Esophagus squamous epithelium (tissue), 5 donors: ENCODE measurements at places on chromosomes 6 and 20.

DNA sequence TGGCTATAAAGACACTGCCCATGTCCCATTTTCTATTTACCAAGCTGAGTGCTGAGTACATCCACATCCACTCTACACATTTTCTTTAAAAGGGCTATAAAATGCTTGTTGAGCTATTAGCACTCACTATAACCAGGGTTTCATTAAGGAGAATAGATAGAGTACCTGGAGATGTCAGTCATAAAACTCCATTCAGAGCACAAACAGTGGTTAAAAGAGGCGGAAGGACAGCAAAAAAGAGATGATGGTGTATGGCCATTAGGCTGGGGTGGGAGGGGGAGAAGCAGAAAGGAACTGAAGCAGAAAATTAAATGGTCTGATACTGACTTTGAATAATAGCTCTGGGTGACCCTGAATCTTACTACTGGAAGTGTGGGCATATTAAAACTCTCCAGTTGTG, 609.9 kb upstream of the MAP3K7 start:
- H3K27ac ChIP-seq = no peak overlapping the region
- H3K36me3 ChIP-seq = no peaks in the 10 kb centered on the region
- H3K27me3 ChIP-seq = no peaks in the 10 kb centered on the region
- no peak overlapping the region for H3K4me3 ChIP-seq

DNA sequence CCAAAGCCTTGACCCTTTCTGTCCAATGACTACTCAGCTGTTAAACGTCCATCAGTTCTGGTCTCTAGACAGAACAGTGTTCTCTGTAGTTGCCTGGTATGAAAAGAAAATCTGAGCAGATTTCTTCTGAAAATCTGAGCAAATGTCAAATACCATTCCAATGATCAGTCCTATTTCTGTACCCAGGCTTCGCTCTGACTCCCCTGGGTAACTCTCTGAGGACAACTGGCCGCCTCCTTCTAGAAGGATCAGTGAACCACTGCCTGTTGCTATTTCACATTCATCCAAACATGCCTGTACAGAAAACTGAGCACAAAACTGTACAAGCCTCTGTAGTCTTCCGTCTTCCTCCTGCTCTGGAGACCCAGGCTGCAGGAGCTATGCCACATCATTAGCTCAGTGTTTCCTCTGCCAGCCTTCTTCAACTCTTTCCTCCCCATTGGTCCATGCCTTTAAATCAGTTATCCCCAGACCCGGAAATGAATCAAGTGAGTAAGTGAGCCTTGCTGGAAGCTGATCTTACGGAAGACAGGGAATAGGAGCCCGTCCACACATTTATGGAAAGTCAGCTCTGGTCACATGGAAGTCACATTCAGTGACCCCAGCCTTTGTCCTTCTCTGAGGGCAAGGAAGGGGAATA, 63.3 kb downstream of the DAAM2 start:
- H3K27ac ChIP-seq = peak overlapping the region; percentile 72
- DNase-seq = no peak
- no peaks in the 10 kb centered on the region for H3K36me3 ChIP-seq
- H3K4me1 ChIP-seq = no peaks in the 10 kb centered on the region

GRCh38 chr6:111171577-111172400, 84.5 kb downstream of the SLC16A10 start:
- H3K27ac ChIP-seq = no peak overlapping the region
- no peaks in the 10 kb centered on the region for H3K36me3 ChIP-seq
- H3K4me3 ChIP-seq = no peak overlapping the region
- DNase-seq = no peak

- H3K4me3 ChIP-seq = no peak overlapping the region
- H3K4me1 ChIP-seq = no peaks in the 10 kb centered on the region
- H3K36me3 ChIP-seq = no peaks in the 10 kb centered on the region
- no peak overlapping the region for H3K27ac ChIP-seq
- no peak for DNase-seq
- no peaks in the 10 kb centered on the region for H3K27me3 ChIP-seq
Measured at GRCh38 chr6:107264357-107264840, 149.1 kb upstream of the BEND3 start.

GRCh38 chr20:21901470-21902275, 196.2 kb downstream of the PAX1 start:
- H3K27ac ChIP-seq = no peak overlapping the region
- no peak for DNase-seq
- no peaks in the 10 kb centered on the region for H3K27me3 ChIP-seq
- no peak overlapping the region for H3K4me3 ChIP-seq

GRCh38 chr6:12602951-12603672, 113.5 kb upstream of the PHACTR1 start:
- H3K27ac ChIP-seq = peak overlapping the region; percentile 22
- no peaks in the 10 kb centered on the region for H3K27me3 ChIP-seq
- H3K36me3 ChIP-seq = no peaks in the 10 kb centered on the region

GRCh38 chr6:147285087-147285855, 81.1 kb downstream of the STXBP5 start:
- no peak for DNase-seq
- H3K4me3 ChIP-seq = no peak overlapping the region
- H3K4me1 ChIP-seq = peaks cover 5% of the 10 kb centered on the region
- no peak overlapping the region for H3K27ac ChIP-seq

GRCh38 chr20:38843346-38843745, 37.8 kb downstream of the PPP1R16B start:
- no peaks in the 10 kb centered on the region for H3K4me1 ChIP-seq
- no peak for DNase-seq
- no peak overlapping the region for H3K4me3 ChIP-seq
- no peak overlapping the region for H3K27ac ChIP-seq

DNA sequence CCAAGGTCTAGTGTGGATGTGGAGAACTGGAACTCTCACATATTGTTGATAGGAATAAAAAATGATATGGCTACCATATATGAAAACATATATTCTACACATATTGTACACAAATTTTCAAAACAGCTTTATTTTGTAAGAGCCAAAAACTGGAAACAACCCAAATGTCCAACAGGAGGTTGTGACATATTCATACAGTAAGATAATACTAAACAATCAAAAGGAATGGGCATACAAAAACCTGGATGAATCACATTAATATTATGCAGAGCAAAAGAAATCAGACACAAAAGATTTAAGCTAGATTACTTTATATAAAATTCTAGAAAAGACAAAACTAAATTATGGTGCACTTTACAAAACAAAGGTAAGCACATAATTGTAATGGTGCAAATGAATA, 223.9 kb downstream of the SIM1 start:
- H3K36me3 ChIP-seq = no peaks in the 10 kb centered on the region
- H3K4me1 ChIP-seq = no peaks in the 10 kb centered on the region
- no peaks in the 10 kb centered on the region for H3K27me3 ChIP-seq
- H3K4me3 ChIP-seq = no peak overlapping the region
- no peak overlapping the region for H3K27ac ChIP-seq

DNA sequence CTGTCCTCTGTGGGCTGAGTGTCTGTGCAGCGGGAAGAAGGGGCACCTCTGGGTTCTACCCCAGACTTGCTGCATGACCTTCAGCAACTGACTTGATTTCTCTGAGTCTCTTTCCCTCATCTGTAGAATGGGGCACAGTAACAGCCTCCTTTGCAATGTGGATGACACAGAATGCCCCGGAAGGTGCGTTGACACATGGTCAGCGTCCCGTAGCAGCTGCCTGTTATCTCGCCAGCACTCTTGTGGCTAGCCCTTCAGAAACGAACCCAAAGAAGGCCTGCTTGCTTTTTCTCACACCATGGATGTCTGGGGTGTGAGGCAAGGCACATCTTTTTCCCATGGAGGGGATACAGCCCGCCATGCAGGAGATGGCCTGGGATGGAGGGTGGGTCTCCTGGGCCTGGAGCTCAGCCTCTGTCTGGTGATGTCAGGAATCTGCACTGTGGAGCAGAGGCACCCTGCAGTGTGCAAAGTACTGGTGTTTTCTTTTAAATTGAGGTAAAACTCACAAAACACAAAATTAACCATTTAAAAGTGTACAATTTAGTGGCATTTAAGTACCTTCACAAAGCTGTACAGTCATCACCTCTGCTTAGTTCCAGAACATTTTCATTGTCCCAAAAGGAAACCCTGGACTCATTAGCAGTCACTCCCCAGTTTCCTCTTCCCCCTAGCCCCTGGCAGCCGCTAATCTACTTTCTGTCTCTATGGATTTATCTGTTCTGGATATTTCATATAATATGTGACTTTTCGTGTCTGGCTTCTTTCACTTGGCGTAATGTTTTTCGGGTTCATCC, 59.8 kb upstream of the FAM83D start:
- no peaks in the 10 kb centered on the region for H3K27me3 ChIP-seq
- peak overlapping the region; percentile 34 for H3K27ac ChIP-seq
- peaks cover 20% of the 10 kb centered on the region for H3K4me1 ChIP-seq
- no peak for DNase-seq
- H3K4me3 ChIP-seq = no peak overlapping the region
- H3K36me3 ChIP-seq = no peaks in the 10 kb centered on the region
